ENCODE measurements at places on chromosomes 1 and 21. TPM values are rescaled to one million over a fixed set of nuclear protein-coding genes. Genes with fewer than 3 reads are reported as not detected.

Gene PLEKHA6
- total RNA-seq, result 20.3 TPM

Gene OR2L8
- not detected for total RNA-seq

Gene GJB3
- 8.0 TPM for total RNA-seq

Gene CFHR3
- total RNA-seq, result 0.23 TPM
